ENCODE measurements at places on chromosomes 13 and 19.

DNA sequence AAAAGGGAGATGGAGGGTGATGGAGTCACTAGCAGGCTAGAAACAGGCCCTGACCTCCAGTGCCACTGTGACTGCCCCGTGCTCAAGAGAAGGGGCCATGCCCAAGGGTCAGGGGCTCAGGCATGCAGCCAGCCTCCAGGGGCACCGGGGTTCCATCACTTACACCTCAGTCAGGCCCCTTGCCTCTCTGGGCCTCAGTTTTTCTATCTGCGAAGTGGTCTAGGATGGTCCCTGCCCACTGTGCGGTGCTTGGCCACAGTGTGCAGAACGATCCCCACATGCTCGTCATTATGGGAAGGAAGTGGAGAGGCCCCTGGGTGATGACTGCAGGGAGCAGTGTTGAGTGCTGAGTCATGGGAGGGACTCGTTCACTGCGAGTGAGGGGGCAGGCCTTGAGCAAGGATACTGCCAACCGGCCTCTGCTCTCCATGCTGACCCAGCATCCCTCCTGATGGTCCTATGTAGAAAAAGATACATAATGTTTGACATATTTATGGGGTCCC is 23.1 kb downstream of the TMED1 start:
- peak; percentile 29 for DNase-seq

GRCh38 chr13:90545070-90545840 is 802.2 kb upstream of the MIR17HG start:
- no peak for DNase-seq

GRCh38 chr13:27821566-27821965 is 29.3 kb downstream of the GSX1 start:
- no peak for DNase-seq

GRCh38 chr13:79621902-79622301 is 140.9 kb downstream of the NDFIP2 start:
- no peak for DNase-seq
